Left ventricle myocardium inferior (tissue), 1 donor: ENCODE measurements at places on chromosomes 12 and 14.

DNA sequence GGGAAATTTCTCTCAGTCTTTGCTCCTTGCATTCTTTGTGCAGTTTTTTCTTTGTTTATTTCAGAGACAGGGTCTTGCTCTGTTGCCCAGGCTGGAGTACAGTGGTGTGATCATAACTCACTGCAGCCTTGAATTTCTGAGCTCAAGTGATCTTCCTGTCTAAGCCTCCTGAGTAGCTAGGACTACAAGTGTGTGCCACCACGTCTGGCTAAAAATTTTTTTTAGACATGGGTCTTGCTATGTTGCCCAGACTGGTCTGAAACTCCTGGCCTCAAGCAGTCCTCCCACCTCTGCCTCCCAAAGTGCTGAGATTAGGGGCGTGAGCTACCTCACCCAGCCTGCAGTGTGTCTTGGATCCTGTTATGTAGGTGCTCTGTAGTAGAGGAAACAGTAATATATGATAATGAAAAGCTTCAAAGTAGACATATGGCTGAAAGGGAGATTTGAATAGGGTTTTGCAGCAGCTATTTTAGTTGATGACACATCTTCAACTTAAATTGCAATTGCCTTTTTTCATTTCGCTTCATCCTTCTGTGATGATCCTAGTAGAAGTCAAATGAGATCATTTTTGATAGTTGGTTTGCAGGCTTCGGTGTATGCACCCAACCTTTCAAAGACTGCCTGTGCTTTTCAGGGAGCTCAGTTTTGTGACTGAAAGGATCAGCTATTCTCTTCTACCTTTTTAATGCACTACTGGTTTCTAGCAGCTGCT is 75.4 kb downstream of the FUT8 start:
- DNase-seq, result no peak

- no peak for DNase-seq
These were observed 49.2 kb upstream of the AEBP2 start for GRCh38 chr12:19390051-19390598.

- DNase-seq, result no peak
These were observed 271.2 kb upstream of the FAR2 start for GRCh38 chr12:28877854-28878253.

- DNase-seq, result no peak
These were observed 5.5 kb downstream of the HOXC10 start for GRCh38 chr12:53990311-53991076.

- DNase-seq, result no peak
These were observed 57.7 kb upstream of the NPFF start for GRCh38 chr12:53564941-53565340.

DNA sequence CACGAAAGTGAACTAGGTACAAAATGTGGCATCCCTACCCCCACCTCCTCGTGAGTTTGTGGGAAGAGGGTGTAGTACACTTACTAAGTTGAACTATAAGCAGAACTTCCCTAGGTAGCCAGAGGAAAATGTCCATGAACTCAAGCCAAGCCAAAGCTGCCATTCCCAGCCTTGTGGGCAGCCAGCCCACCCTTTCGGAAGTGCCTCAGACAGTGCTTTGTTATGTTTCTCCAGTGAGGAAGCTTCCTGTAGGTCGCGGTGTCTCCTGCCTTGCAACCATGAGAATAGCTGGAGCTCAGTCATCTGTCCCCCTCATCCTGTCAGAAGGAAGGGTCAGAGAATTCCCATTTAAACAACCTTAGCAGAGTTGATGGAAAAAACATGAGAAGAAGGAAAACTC is 266.9 kb downstream of the DUSP6 start:
- peak; percentile 37 for DNase-seq

GRCh38 chr14:51014086-51014485 is 69.8 kb upstream of the PYGL start:
- no peak for DNase-seq

- no peak for DNase-seq
These were observed 23.8 kb upstream of the GALNT9 start for GRCh38 chr12:132352896-132353800.

- no peak for DNase-seq
These were observed 69.9 kb downstream of the TBK1 start for GRCh38 chr12:64521833-64522232.
